ENCODE measurements at places on chromosomes 6 and 20.

- no peak for DNase-seq
Measured at GRCh38 chr6:168598251-168599117, 157.5 kb downstream of the SMOC2 start.

- no peak for DNase-seq
Measured at GRCh38 chr6:13674533-13675190, 37.0 kb downstream of the RANBP9 start.

GRCh38 chr6:133983099-133983939, 30.3 kb downstream of the TBPL1 start:
- DNase-seq = peak; percentile 44

DNA sequence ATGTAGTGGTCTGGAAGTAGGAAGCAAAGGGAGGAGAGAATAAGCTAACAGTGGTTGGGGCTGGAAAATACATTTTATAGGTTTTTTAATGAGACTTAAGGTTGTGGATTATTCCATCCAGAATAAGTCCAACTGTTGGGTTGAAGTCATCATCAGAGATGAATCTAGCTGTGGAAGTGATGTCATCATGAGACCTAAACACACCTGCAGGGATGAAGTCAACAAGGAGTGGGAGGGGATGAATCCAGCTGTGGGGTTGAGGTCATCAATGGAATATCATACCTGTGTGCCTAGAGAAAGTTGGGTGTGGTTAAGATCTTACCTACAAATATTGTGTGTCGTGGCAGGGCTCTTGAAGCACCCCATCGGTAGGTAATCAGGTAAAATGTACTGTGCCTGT, 730.7 kb downstream of the RFPL4B start:
- DNase-seq = no peak

- no peak for DNase-seq
Measured at GRCh38 chr6:76451926-76452709, 379.7 kb upstream of the IMPG1 start.
